Left ventricle myocardium superior (tissue), 1 donor: ENCODE measurements at places on chromosomes 1 and 21. TPM values are rescaled to one million over a fixed set of nuclear protein-coding genes. Genes with fewer than 3 reads are reported as not detected.

DNA sequence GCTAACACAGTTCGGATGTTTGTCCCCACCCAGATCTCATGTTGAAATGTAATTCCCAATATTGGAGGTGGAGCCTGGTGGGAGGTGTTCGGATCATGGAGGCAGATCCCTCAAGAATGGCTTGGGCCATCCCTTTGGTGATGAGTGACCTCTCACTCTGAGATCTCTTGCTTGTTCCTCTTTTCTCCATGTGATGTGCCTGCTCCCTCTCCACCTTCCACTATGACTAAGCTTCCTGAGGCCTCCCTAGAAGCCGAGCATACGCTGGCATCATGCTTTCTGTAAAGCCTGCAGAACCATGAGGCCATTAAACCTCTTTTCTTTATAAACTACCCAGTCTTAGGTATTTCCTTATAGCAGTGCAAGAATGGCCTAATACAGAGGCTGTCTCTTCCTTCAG, 8.1 kb upstream of the PLA2G5 start:
- no peak for DNase-seq

Gene F13B
- not detected for total RNA-seq

Gene TRNP1
- 27.4 TPM for total RNA-seq

GRCh38 chr1:244191581-244191980, 140.5 kb downstream of the ZBTB18 start:
- no peak for DNase-seq
